ENCODE measurements at places on chromosomes 7 and 10.

- no peak for DNase-seq
Observed at GRCh38 chr7:78852951-78853350, 600.5 kb downstream of the MAGI2 start.

GRCh38 chr10:80447436-80448190, 6.5 kb upstream of the TSPAN14 start:
- DNase-seq, result no peak

GRCh38 chr7:99928994-99929729, at the start of gene GJC3:
Gene GJC3, minus strand, starts transcription at chr7:99929620. Its CDS starts 0 bp downstream, at chr7:99929620.
- DNase-seq, result peak; percentile 58

- no peak for DNase-seq
Observed at GRCh38 chr10:77500754-77501151, 136.9 kb downstream of the KCNMA1 start.

GRCh38 chr7:42605406-42606192, 306.3 kb downstream of the C7orf25 start:
- DNase-seq, result no peak

- DNase-seq, result no peak
Observed at GRCh38 chr7:159040912-159041711, 103.6 kb downstream of the VIPR2 start.

DNA sequence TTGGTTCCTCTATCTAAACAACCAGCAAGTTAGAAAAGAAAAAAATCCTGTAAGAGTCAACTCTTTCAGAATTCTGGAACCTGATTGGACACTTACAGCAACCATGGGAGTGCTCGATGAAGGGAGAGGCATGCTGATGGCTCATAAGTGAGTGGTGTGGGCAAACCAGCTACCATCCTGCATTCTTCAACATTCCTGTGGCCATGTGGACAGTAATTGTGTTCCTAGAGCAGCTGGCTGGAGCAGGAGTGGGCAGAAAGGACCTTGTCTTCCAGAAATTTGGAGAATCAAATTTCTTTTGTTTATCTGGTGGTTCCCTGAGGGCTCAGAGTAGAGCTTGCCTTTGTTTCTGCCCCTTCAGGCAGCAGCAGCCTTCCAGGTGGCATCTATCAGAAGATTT, 22.5 kb upstream of the MYL7 start:
- DNase-seq, result no peak

GRCh38 chr10:122487174-122487765, 25.9 kb downstream of the HTRA1 start:
- DNase-seq, result no peak

DNA sequence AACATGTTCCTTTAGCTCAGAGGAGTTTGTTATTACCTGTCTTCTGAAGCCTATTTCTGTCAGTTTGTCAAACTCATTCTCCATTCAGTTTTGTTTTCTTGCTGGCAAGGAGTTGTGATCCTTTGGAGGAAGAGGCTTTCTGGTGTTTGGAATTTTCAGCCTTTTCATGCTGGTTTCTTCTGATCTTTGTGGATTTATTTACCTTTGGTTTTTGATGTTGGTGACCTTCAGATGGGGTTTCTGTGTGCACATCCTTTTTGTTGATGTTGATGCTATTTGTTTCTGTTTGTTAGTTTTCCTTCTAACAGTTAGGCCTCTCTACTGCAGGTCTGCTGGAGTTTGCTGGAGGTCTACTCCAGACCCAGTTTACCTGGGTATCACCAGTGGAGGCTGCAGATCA, 118.6 kb downstream of the PPP1R9A start:
- DNase-seq, result no peak

- DNase-seq, result no peak
Observed at GRCh38 chr7:45147858-45148652, 9.5 kb upstream of the RAMP3 start.

DNA sequence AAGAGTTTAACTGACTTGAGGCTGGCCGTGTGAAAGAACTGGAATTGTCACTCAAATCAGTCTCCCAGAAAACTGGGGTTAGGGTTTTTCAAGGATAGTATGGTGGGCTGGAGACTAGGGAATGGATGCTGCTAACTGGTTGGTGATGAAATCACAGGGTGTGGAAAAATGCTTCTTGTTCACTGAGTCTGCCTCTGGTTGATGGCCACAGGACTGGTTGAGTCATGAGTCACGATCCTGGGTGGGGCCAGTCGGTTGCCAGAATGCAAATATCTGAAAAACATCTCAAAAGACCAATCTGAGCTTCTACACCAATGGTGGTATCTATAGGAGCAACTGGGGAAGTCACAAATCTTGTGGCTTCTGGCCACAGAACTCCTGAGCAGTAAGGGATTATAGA, 16.3 kb upstream of the BAMBI start:
- DNase-seq, result no peak

GRCh38 chr7:107744345-107744750, 406 bp downstream of the CBLL1 start:
- DNase-seq, result no peak

- DNase-seq, result no peak
Observed at GRCh38 chr10:107913317-107914294, 749.1 kb upstream of the SORCS1 start.

DNA sequence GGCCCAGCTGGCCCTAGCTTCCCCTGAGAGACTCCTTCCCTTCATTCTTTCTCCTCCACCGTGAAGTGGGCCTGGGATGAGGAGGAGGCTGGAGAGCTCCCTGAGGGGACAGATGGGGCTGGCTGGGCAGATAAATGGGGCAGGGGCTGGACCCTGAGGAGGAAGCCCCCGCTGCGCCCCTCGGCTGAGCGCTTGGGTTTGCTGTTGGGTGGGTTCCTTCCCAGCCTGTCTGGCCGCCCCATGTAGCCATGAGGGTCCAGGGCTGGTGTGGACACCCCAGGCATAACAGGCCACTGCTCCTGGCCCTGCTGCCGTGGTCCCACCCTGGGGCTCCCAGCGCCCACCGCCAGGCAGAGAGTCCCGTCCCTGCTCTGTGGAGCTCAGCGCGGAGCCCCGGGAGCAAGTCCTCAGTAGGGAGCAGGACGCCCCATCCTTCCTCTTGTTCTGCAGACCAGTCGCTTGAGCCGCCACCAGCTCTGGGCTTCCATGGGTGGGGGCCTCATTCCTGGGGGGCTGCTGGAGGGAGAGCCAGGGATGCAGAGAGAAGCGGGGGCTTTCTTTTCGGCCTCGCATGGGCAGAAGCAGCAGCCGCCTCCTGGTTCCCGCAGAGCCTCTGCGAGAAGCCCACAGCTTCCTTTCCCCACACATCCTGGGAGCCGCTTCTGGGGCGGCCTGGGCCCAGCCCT, 266.4 kb upstream of the TCERG1L start:
- no peak for DNase-seq

GRCh38 chr7:133434246-133434865, 181.5 kb downstream of the EXOC4 start:
- DNase-seq, result peak; percentile 19

DNA sequence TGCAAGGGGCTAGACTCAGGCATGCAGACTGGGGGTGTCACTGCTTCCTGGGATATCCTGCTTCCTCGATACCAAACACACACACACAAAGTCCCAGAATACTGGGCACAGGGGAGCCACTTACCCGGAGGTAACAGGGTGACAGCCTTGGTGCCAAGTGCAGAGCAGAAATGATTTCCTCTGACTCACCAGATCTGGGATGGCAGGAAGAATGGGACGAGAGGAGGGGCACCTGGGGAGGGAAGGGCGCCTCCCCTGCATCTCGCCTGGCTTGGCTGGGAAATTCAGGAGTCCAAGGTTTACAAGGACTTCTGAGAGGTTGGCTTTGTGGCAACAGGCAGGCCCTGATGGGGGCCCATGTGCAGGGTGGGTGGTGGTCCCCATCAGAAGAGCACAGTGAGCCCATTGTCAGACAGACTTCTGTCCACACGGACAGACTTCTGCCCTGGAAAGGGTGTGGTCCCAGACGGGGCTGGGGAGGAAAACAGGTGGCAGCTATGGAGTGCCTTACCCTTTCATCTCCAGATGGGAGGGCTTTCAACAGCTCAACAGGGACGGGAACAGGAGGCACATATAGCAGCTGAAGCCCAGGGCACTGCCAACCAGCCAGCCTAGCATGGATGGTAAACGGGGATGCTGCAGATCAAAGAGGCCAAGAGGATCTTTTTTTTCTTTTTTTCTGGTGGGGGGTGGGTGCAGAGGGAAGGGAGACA, 9.7 kb upstream of the CCL24 start:
- DNase-seq, result no peak

- no peak for DNase-seq
Observed at GRCh38 chr10:132500781-132501415, 36.7 kb upstream of the INPP5A start.
